Effector CD4-positive, alpha-beta T cell (primary cell): ENCODE measurements at places on chromosomes 13 and 19.

GRCh38 chr13:40292108-40292507 is 374.3 kb downstream of the FOXO1 start:
- no peak for DNase-seq

DNA sequence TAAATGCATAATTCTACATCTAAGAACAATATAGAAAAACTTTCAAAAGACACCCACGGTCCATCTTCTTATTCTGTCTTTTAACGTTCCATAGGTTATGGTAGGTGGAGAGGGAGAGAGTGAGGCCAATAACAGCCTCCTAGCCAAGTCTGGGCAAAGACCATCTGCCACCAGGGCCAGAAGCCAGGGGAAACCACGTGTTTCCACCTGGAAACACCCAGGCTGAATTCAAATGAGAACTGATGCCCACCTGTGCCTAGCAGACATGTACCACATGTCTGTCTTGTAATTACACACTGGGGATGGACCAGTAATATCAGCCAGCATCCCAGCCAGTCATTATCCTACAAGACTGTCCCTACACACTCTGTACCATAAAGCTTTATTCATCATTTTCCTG is 1573.1 kb downstream of the EFNB2 start:
- DNase-seq = no peak

GRCh38 chr19:41787055-41787454 is 9.3 kb upstream of the CEACAM3 start:
- DNase-seq = no peak

DNA sequence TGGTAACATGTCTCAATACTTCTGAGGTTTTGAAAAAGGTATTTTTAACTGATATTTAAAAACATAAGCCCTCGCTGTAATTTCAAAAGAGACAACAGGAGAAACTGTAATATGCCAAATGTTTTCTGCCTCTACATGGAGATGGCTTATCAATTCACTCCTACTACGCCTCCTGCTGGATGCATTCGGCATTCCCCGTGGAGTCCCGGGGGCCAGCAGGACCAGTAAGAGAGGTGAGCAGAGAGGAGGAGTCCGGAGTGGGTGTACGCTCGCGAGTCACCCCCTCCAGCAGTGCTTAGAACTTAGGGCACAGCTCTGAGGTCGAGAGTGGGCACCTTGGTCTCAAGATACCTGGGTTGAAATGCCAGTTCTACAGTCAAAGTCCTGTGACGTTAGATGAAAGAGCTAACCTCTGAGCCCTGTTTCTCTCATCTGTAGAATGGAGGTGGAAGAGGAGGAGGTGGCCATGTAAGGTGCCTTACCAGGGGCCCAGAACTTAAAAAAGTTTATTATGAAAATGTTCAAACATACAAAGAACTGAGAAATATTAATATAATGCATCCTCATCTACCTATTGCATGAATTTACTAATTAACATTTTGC is 110.2 kb downstream of the STK24 start:
- peak; percentile 25 for DNase-seq

DNA sequence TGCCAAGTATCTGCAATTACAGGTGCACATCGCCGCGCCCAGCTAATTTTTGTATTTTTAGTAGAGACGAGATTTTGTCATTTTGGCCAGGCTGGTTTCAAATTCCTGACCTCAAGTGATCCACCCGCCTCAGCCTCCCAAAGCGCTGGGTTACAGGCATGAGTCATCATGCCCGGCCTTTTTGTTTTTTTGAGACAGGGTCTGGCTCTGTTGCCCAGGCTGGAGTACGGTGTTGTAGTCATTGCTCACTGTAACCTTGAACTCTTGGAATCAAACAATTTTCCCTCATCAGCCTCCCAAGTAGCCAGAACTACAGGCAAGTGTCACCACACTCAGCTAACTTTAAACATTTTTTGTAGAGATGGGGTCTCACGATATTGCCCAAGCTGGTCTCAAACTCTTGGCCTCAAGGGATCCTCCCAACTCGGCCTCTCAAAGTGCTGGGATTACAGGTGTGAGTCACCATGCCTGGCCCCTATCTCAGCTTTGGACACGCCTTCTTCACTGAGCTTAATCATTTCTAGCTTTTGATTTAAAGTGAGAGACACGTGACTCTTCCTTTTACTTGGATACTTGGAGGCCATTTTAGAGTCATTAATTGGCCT is 4.0 kb upstream of the IRGC start:
- DNase-seq = no peak

GRCh38 chr19:35030257-35031071 is at the start of gene SCN1B:
Gene SCN1B, plus strand, starts transcription at chr19:35030470. Its CDS starts 351 bp downstream, at chr19:35030821.
- peak; percentile 38 for DNase-seq

- DNase-seq = no peak
Measured at GRCh38 chr19:57701625-57702024, 7.4 kb downstream of the ZNF154 start.

DNA sequence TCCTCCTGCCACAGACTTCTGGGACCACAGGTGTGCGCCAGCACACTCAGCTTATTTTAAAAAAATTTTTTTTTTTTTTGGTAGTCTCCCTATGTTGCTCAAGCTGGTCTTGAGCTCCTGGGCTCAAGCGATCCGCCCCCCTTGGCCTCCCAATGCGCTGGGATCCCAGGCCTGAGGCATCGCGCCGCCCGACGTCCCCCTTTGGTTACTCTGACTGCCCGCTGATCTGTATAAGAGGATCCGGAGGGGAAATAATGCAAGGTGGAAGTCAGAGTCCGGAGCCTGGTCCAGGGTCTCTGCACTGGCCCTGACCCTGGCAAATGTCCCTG is 486 bp upstream of the ZNF805 start:
- no peak for DNase-seq

- DNase-seq = no peak
Measured at GRCh38 chr13:45109102-45109720, 11.1 kb upstream of the GTF2F2 start.

- no peak for DNase-seq
Measured at GRCh38 chr13:28530729-28531076, 35.8 kb upstream of the FLT1 start.

DNA sequence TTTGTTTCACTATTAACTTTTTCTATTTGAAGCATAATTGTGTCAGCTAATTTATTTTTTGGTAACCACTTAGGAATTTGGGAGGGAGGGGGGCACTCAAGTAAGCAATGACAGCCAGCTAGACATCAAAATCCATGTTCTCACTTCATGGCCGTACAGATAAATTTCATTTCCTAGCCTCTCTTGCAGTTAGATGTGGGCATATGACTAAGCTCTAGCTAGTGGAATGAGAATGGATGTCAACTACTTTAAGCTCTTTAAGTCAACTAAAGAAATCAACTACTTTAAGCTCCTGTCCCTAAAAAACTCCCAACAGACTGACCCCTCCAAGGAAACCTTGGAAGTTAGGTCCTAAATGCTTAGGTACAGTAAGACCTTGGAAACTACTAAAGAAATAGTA is 92.0 kb downstream of the KCNRG start:
- DNase-seq = no peak

- DNase-seq = peak; percentile 31
Measured at GRCh38 chr19:12090807-12091206, 26.3 kb downstream of the ZNF844 start.

- no peak for DNase-seq
Measured at GRCh38 chr19:31641591-31641990, 292.4 kb upstream of the TSHZ3 start.

- DNase-seq = no peak
Measured at GRCh38 chr19:5292453-5292821, 48.2 kb downstream of the PTPRS start.

GRCh38 chr19:41575998-41576397 is at the start of gene CEACAM21:
Gene CEACAM21, plus strand, starts transcription at chr19:41576166. Its CDS starts 109 bp downstream, at chr19:41576275.
- DNase-seq = peak; percentile 34

GRCh38 chr19:31832176-31832548 is 482.9 kb upstream of the TSHZ3 start:
- DNase-seq = no peak

- no peak for DNase-seq
Measured at GRCh38 chr19:8831373-8831772, 731 bp downstream of the ZNF558 start.

DNA sequence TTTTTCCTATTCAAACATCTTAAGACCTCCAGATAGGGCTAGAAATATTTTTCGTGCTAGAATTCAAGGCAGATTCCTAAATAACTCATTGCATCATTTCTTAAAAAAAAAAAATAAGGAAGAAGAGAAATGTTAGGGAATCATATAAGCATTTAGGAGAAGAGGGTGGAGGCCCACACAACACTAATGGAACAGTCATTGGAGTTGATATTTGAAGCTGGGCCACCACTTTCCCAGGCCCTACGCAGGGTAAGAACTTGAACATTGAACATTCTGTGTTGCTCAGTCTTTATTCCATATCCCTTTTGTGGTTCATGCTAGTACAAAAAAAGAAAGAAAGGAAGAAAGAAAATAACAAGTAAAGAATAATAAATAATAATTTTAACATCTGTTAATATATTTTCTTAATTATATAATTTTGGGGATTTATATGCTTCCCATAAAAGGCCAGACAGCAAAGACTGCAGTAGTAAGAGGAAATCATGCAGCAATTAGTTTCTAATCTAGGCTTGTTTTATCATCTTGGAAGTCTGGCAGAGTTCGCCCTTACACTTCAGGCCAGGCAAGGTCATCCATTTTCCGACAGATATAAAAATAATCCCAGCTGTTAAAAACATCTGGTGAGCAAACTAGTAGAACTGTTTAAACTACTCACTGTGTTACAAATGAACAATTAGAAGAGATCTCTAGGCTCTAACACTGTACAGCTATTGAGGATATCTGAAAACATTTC is 127.7 kb downstream of the FRY start:
- no peak for DNase-seq

DNA sequence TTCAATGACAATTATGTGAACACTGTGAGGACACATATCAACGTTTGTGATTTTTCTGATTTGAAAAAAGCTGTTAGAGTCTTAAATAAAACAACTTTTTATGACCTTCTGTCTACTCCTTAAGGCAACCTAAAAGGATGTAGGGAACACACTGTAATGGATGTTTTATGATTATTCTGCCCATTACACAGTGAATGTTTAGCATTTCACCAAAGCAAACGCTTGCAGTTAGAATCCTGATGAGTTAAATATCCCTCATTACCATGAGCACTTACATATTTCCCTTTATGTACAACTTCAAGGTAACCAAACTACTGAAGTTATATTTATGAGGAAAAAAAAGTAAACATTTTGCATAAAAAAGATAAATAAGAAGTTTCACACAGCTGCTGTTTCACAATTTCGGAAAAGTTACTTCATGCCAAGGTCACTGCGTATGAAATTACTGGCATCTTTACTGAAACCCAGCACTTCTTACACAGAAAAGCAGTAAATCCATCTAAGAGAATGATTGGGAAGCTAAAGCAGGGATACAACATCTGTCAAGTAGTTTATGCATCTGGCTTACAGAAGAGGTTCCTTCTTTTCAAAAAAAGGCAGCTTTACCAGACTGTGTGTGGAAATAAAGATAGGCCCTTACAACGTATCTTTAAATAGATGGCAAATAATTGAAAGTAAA is 733.7 kb upstream of the ATXN8OS start:
- DNase-seq = no peak

- no peak for DNase-seq
Measured at GRCh38 chr19:27779954-27780353, 1433.0 kb downstream of the UQCRFS1 start.

- no peak for DNase-seq
Measured at GRCh38 chr13:105929505-105929904, 606.0 kb downstream of the EFNB2 start.

- DNase-seq = no peak
Measured at GRCh38 chr13:49343255-49343654, 95.5 kb downstream of the CDADC1 start.

GRCh38 chr19:2273356-2274184 is 8.4 kb downstream of the PEAK3 start:
- DNase-seq = peak; percentile 73

- no peak for DNase-seq
Measured at GRCh38 chr13:40079721-40080120, 424.3 kb downstream of the COG6 start.

DNA sequence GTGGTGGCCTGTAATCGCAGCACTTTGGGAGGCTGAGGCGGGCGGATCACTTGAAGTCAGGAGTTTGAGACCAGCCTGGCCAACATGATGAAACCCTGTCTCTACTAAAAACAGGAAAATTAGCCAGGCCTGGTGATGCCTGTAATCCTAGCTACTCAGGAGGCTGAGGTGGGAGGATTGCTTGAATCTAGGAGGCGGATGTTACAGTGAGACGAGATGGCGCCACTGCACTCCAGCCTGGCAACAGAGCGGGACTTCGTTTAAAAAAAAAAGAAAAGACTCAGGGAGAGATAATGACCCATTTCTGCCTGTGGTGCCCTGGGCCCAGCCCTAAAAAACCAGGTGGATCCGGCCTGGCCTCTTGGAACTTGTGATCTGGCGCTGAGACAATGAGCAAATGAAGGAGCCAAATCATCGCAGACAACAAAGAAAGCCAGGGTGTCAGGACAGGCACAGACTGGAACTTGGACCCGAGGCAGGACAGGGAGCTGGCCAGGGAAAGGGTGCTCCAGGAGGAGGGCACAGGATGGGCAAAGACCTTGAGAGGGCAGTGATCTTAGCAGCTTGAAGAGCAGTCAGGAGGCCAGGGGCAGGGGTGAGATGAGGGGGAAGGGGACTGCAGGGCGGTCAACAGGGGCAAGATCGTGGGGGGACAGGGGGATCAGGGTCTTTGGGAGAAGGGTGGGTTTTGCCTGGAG is 962 bp upstream of the JAK3 start:
- no peak for DNase-seq

GRCh38 chr13:75770592-75771011 is 134.5 kb downstream of the LMO7 start:
- DNase-seq = no peak

- DNase-seq = no peak
Measured at GRCh38 chr13:32164622-32165268, 133.2 kb downstream of the FRY start.

GRCh38 chr13:39957868-39958677 is 302.6 kb downstream of the COG6 start:
- DNase-seq = no peak

GRCh38 chr19:29810504-29810871 is 1.3 kb upstream of the CCNE1 start:
- DNase-seq = no peak

DNA sequence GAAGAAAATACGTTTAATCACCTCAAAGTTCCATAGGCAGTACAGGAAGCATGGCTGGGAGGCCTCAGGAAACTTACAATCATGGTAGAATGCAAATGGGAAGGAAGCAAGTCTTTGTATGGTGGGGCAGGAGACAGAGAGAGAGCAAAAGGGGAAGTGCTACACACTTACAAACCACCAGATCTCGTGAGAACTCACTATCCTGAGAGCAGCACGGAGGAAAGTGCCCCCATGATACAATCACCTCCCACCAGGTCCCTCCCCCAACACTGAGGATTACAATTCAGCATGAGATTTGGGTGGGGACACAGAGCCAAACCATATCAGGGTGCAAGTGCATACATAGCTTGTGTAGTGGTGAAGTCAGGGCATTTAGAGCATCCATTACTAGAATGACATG is 92.3 kb upstream of the ANKRD10 start:
- DNase-seq = no peak
